A549 treated with AZD2906 at 1 μM for 4 hours (cell line): ENCODE measurements at places on chromosomes 7 and 10. TPM values are rescaled to one million over a fixed set of nuclear protein-coding genes. Genes with fewer than 3 reads are reported as not detected.

Gene SLC13A1
- not detected in 5 replicates for total RNA-seq

Gene CLDN4
- 3.4 to 5.2 TPM (median 4.5 TPM) in 5 replicates for total RNA-seq

Gene EIF3B
- total RNA-seq = 216 to 266 TPM (median 224 TPM) in 5 replicates

Gene ASZ1
- total RNA-seq = not detected in 5 replicates

Gene DOCK4
- total RNA-seq = 5.9 to 8.1 TPM (median 7.0 TPM) in 5 replicates

Gene OR2A5
- not detected in 5 replicates for total RNA-seq

Gene SPDYE2
- total RNA-seq = not detected in 5 replicates

Gene SCD
- 126 to 180 TPM (median 155 TPM) in 5 replicates for total RNA-seq

Gene EIF5AL1
- total RNA-seq = 2.0 to 3.1 TPM (median 2.5 TPM) in 5 replicates

Gene TRIM4
- total RNA-seq = 24.8 to 32.0 TPM (median 26.0 TPM) in 5 replicates
